ENCODE measurements at places on chromosomes 2 and 18.

DNA sequence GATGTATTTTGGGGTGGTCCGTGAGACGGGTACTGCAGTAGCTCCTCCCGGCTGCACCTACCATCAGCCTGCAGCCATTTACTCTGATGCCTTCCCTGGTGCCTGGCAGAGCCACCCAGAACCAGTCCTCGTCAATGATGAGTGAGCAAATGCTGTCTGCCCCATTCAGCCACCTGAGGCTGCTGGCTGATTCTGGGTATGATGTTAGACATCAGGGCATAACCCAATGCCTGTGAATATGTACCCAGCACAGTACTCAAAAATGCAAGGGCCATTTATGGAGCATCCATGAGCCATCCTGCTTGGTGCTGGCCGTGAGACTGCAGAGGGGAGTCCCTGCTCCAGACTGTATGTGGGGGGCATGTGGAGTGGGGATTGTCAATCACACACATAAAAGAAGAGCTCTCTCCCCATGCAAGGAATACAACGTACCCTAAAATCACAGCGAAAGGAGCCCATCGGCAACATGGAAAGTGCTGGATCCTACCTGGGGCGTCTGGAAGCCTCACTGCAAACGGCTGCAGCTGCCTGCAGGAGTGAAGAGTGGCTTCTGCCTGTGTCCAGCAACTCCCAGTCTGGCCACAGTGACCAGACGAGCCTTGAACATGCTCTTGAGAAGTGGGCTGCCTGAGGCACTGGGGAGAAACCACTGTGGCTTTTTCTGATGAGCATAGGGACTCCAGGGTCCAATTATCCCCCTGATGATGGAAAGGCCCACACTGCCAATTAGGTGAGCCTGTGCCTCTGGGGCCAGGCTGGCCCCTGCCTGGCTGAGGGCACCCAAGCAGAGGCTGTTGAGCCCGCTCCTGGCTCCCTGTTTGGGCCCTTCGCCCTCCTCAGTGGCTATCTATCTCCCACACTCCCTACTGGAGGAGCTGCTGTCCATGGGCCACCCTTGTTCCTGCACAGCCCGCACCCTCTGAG is 2.4 kb upstream of the OR6B2 start:
- DNase-seq: no peak

- DNase-seq: no peak
These were observed 305.9 kb upstream of the SALL3 start for GRCh38 chr18:78673516-78674321.

- no peak for DNase-seq
These were observed 144.3 kb upstream of the MAP3K20 start for GRCh38 chr2:172931256-172931894.

DNA sequence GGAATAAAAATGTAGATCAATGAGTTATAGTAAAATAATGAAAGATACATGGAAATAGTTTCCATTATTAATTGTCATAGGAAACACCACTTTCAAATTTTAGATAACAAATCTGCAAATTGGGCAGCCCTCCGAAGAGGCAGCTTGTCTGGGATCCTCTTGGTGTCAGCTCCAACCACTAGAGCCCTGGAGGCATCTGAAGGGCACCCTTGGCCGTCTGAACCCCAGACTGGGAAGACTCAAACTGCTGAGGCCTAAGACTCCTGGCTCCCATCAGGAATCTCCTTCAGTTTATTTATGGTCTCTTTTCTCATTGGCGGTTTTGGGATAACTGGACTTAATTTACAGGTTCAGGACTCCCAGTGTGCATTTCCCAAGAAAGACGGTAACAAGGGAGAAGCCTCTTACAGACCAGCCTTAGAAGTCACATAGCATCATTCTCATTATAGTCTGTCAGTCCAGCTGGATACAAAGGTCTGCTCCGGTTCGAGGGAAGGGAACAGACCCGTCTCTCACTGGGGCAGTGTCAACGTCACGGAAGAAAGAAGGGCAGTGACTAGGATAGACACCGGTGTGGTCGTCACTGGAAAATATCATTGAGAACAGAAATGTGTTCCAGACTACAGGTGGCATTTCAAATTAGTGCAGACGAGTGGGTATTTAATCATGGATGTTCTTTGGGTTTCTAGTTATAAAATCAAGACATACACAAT is 390.7 kb upstream of the NETO1 start:
- DNase-seq: no peak

DNA sequence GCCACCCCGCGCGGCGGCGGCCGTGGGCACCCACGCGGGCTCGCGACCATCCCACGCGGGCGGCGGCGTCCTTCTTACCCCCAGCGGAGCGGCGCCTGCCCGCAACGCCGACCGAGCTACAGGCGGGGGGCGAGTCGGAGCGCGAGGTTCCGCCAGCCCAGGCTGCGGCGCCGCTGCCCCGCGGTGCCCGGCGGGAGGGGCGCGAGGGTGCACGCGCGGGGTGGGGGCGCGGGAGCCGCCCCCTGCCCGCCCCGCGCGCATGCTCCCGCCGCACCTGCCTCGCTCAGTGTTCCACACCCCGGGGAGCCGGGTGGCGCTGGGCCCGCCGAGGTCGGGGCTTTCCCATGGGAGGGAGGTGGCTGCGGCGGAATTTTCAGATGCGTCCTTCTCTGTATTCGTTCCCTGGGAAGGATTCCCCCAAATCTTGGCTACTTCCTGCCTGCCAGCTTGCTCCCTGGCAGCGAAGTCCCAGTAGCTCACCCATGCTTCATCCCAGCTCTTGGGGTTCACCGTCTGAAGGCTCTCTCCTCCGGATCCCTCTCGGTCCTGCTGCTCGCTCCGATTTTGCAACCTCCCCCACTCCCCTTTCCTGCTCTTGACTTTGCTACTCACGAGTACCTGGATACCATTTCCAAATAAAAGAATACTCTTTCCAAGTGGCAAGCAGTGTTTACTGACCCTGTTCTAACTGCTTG is at the start of gene L3MBTL4:
L3MBTL4 (minus strand) TSS at position 189 of the 695 bp plus-strand sequence. CDS start 103,286 bp downstream, outside the sequence.
- DNase-seq: no peak

GRCh38 chr18:23422751-23423418 is 30.2 kb upstream of the RIOK3 start:
- DNase-seq: no peak

- DNase-seq: no peak
These were observed 2084.4 kb upstream of the PIK3C3 start for GRCh38 chr18:39870591-39870990.

GRCh38 chr2:220653776-220654175 is 918.3 kb downstream of the EPHA4 start:
- no peak for DNase-seq

DNA sequence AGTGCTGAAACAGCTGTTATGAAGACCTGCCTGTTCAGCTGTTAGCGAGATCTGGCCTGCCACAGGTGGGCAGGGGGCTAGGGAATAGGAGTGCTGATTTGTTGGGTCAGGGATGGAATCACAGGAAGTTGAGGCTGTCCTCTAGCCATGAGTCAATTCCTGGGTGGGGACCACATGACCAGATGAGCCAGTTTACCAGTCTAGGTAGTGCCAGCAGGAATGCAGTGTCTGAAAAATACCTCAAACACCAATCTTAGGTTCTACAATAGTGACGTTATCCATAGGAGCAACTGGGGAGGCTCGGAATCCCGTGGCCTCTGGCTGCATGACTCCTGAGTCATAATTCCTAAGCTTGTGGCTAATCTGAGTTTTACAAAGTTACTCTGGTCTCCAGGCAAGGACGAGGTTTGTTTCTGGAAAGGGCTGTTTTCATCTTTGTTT is 44.9 kb downstream of the DYSF start:
- DNase-seq: no peak

DNA sequence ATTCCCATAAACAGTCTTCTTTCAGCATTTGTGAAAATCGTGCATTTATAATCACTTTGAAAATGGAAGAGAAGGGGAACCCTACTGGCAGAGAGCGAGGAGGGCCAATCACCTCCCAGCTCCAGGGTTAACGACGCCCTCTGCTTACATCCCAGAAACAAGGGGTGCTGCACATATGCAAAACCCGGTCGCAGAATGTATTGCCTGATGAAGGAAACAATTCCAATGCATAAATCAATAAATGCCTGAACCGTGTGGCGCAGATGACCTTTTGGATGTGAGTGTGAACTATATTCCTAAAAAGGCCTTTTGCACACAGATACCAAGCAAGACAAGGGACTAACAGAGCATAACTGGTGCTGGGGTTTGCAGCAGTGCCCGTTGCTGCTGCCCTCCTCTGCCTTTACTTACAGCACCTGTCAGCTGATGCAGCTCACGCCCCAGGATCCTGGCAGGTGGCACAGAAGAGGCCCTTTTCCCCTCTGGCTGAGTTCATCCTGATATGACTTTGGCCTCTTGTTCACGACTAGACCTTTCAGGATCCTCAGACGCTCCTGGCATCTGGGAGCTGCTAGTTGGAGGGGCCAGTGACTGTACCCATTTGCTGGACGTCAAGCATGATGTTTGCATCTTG is 67.8 kb downstream of the MYT1L start:
- DNase-seq: no peak

DNA sequence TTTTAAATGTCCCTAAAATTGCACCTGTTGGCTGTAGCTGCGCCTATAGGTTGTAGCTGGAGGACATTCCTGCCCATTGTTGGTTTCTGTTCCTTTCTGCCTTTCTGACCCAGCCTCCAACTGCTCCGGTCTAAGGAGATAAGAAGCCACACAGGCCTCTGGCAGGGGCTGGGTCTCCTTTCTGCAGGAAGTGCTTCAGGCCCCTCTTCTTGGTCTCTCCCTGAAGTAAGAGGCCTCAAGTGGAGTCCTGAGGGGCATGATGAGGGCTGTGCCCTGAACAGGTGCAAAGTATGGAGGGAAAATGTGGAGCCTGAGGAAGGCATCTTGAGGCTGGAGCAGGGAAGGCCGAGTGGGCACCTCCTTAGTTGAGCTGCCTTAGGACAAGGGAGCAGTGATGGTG is 10.4 kb upstream of the SFTPB start:
- DNase-seq: no peak

GRCh38 chr18:78912844-78913243 is 66.8 kb upstream of the SALL3 start:
- no peak for DNase-seq

GRCh38 chr2:189933041-189933440 is 129.5 kb downstream of the MSTN start:
- DNase-seq: no peak

DNA sequence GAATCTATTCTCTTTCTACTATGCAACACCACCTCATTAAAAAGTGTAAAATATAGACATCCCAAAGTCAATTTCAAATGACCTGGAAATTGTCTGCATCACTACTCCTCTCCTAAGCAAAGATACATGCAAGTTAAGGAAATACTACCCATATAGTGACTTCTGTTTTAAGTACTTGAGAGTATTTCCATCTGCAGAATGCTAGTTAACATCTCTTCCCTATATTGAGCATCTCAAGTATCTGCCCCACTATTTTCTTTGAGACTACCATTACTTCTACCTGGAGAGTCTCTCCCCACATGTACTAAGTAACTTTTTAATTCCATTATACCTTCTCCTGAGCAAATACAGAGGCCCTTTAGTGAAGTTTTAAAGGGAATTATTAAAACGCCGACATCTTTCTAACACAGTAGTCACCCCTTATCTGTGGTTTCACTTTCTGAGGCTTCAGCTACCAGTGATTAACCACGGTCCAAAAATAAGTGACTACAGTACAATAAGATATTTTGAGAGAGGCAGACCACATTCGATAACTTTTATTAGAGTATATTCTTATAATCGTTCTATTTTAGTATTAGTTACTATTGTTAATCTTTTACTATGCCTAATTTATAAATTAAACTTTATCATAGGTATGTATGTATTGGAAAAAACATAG is 21.8 kb downstream of the CWC22 start:
- no peak for DNase-seq

GRCh38 chr2:62452701-62453454 is 53.1 kb downstream of the TMEM17 start:
- no peak for DNase-seq

- no peak for DNase-seq
These were observed 83.4 kb downstream of the PXDN start for GRCh38 chr2:1660656-1661640.

GRCh38 chr2:228048838-228049490 is 132.5 kb downstream of the SPHKAP start:
- DNase-seq: no peak
